GM13976 (cell line): ENCODE measurements at places on chromosomes 5 and 9.

GRCh38 chr5:55546947-55547346 is 12.2 kb upstream of the PLPP1 start:
- DNase-seq, result no peak

DNA sequence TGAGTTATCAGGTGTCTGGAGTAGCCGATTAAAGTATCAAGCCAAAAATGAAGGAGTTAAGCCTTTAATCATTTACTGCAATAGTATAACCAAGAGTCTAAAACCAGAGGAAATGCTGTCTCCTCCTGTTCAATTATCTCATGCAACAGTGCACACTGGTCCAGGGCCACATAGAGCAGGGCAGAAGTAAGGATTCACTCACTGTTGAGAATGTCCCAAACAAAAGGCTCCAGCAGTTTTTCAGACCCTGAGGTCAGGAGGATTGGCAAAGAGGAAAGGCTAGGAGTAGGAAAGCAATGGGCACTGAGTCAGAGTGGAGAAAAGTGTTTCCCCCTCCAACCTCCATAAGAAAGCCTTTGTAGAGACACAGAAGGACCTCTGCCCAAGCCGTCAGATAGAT is 168.2 kb downstream of the RNF180 start:
- DNase-seq, result no peak

- no peak for DNase-seq
Observed at GRCh38 chr9:108056805-108057386, 567.3 kb upstream of the KLF4 start.

DNA sequence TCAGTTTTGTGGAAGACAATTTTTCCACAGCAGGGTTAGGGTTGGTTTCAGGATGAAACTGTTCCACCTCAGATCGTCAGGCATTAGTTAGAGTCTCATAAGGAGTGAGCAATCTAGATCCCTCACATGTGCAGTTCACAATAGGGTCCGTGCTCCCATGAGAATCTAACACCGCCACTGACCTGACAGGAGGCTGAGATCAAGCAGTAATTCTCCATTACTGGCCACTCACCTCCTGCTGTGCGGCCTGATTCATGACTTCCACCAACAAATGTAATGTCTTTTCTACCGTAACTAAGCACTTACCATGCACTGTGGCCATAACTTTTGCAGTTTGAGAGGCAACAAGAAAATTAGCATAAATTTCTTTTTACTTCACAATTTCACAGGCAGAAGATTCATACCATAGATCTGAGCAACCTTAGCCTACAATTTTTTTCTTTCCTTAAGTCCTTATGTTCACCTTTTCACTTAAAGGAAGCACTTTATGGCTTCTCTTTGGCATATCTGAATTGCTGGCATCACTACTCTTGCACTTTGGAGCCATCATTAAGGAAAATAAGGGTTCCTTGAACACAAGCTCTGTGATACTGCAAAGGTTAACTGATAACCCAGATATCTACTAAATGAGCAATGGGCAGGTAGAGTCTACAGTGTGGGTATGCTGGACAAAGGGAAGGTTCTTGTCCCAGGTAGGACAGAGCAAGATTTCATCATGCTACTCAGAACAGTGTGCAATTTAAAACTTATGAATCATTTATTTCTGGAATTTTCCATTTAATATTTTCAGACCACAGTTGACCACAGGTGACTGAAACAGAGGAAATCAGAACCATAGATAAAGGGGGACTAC is 83.0 kb upstream of the IFNK start:
- no peak for DNase-seq

DNA sequence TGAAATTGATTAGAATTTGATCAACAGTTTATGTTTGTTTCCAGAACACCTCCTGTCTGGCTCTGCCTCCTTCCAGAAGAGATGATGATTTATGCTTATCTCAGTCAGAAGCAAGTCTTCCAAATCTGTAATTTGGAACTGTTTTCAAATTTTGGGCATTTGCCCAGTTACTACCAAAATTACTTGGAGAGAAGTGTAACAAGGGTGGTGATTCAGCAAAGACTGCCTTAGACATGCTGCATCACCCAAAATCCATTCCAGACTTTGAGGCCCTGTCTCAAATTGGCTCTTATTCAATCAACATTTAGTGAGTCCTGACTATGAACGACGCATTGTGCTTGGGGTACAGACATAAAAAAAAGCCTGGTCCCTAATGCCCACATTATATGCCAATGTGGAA is 89.4 kb downstream of the SH3TC2 start:
- DNase-seq, result no peak
